Hepatocyte (in vitro differentiated cells): ENCODE measurements at places on chromosomes 2 and 18. TPM values are rescaled to one million over a fixed set of nuclear protein-coding genes. Genes with fewer than 3 reads are reported as not detected.
A peak's percentile ranks its signal among the peaks of the same experiment; 100 is the strongest.

DNA sequence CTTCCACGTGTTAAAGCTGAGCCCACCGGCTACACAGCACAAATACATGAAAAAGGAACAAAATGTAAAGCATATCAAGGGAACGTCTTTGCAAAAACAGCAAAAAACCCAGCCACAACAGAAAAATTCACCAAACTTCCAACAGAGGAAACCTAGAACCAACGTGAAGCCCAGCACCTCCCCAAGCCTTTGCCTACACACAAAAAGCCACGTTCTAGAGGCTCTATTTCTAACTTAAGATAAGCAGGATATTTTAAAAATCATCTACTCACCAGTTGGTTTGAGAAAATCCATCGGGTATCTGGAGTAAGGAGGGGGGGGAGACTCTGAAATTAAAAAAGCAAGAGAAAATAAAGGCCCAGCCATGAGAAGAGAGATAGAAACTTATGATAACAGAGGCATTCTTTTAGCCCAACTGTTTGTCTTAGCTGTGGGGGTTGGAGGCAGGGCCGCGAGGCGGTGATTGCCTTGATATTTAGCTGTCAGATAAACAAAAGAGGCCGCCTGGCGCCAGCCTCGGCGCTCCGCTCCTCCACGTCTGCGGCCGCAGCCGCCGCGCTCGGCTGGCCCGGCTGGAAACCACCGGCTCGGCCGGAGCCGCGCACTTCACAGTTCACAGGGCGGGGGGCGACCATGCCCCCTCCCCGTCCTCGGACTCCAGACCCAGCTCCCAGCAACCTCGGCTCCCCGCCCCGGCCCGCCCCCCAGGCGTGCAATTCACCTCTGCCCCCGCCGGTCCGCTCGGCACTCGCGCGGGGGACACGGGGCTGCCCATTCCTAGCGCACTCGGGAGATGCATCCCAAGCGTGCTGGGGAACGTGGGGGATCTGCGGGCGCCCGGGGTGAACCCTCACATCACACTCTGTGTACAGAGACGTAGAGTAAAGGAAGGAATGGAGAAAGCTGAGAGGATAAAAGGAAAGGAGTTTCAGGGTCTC is 2.4 kb downstream of the SMAD7 start:
- peak; percentile 85 for DNase-seq

Gene ZNF519
- 4.3 and 12.0 TPM in 2 replicates for total RNA-seq

Gene CFAP65
- 0.03 and 0.12 TPM in 2 replicates for total RNA-seq

GRCh38 chr2:223396993-223397392 is 205.2 kb downstream of the SCG2 start:
- no peak for DNase-seq

Gene DSC3
- 29.3 and 39.7 TPM in 2 replicates for total RNA-seq

- no peak for DNase-seq
These were observed 160.0 kb downstream of the TCF4 start for GRCh38 chr18:55427951-55428350.

DNA sequence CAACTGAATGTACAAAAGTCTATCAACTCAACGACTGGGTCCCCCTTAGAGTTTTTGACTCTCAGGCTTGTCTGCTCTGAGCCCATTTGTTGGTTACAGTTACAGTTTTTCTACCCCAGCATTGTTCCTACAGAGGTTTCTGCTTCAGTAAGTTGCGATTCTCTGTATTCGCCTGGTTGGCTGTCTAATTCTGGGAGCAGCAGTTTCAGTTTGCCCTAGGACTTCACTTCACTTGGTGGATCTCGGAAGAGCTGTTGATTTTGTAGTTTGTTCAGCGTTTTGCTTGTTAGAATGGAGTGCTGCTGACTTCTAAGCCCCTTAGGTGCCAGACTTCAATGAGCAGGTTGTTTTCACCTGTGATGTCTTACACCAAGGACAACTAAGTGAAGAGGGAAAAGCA is 296.5 kb upstream of the EPAS1 start:
- DNase-seq = no peak

DNA sequence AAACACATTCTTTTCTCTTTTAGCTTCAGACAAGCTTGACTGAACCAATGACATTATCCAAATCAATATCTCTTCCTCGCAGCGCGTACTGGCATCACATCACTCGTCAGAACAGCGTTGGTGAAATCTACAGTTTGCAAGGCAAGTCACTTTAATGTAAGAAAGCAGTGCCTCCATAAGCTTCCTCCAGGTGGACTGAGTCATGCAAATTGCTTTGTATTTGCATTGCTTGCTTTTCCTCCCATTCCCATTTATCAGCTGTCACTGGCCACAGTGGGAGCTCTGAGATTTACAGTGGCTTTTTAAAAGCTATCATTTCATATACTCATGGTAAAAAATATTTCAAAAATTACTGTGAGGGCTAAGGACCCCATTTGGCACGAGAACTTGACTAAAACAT is 189.9 kb downstream of the CD226 start:
- no peak for DNase-seq

Gene CRACDL
- 0.40 and 0.47 TPM in 2 replicates for total RNA-seq

- DNase-seq = no peak
These were observed 94.8 kb upstream of the HNRNPA3 start for GRCh38 chr2:177117755-177118154.

Gene GRHL1
- 10.0 and 10.9 TPM in 2 replicates for total RNA-seq

Gene RFX8
- total RNA-seq = not detected in 2 replicates

DNA sequence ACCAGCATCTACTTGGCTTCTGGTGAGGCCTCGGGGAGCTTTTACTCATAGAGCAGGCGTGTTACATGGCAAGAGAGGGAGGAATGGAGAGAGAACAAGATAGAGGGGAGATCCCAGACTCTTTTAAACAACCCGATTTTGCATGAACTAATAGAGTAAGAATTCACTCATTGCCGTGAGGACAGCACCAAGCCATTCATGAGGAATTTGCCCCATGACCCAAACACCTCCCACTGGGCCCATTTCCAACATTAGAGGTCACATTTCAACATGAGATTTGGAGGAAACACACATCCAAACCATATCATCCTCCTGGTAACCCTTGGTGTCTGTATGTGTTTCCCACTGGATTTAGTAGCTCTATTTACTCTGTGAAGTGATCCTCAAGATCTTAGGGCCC is 249.9 kb upstream of the SP5 start:
- no peak for DNase-seq

DNA sequence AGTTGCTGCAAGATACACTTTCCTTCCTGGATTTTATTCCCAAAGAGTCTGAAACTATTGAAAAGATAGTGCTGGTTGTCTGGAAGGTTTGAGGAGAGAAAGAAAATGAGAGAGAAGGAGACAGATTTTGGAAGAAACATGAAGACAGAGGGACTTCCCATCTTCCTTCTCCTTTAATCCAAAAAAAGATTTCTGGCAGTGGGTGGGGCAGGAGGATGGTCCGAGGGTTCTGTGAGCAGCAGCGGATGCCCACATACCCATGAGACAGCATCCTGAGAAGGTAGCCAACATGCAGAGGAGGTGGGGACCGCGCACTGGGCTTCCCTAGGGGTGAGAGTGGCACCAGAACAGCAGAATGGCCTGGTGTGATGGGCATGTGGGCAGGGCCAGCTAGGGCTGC is 84.6 kb downstream of the APOB start:
- no peak for DNase-seq

DNA sequence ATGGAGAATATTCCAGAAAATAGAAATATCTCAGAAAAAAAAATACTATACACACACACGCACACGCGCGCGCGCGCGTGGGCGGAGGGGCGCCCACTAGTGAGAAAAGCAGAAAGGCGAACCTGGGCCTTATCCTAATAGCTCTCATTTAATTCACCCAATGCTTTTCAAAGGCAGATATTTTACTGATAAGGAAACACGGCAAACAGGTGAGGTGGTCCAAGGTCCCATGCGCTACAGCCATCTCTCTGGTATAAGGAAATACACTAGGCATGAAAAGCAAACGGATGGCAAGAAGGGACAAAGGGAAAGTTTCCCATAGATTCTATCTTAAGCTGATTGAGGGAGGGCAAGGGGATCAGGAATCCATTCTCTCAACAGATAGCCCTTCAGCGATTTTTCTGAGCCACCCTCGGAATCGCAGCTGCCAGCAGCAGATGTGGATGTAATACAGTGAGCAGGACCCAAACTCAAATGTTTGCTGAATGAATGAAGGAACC is 136.7 kb downstream of the TMEM247 start:
- DNase-seq = peak; percentile 43

Gene LIMS4
- total RNA-seq = 0.90 and 3.0 TPM in 2 replicates

Gene DNAJC27
- total RNA-seq = 4.4 and 6.9 TPM in 2 replicates

DNA sequence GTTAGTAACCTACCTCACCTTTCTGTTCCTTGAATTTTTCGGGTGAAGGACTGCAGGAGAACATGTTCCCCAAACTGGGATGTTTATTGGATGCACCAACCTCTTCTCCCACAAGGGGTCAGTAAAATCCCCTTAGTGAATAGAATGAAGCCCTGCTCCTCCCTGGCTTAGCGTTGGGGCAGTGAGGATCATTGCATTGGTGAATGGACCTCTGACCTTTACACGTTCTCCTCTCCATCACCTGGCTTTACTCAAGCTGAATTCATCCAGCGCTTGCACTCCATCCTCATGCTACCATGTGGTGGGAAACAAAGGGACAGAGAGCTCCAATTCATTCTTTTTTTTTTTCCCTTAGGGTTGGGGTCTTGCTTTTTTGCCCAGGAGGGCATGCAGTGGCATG is 157.2 kb downstream of the MIB1 start:
- DNase-seq = peak; percentile 81

Gene SLC66A3
- 22.8 and 26.8 TPM in 2 replicates for total RNA-seq

DNA sequence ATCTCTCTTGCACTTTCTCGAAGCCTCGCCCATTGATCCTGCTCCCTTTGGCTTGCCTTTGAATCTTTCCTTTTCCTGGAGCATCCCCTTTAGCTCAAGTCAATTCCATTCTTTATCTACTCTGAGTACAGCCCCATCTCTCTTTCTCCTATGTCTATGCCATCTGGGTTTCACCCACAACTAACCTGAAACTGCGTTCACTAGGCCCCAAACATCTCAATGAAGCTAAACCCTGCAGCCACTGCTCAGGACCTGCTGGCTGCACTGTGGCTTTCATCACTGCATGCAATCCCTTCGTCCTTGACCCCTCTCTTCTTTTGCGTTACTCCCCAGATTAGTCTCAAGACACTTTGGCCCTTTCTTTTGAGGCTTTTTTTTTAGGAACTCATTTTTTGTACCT is 81.6 kb upstream of the CYRIA start:
- DNase-seq = no peak

DNA sequence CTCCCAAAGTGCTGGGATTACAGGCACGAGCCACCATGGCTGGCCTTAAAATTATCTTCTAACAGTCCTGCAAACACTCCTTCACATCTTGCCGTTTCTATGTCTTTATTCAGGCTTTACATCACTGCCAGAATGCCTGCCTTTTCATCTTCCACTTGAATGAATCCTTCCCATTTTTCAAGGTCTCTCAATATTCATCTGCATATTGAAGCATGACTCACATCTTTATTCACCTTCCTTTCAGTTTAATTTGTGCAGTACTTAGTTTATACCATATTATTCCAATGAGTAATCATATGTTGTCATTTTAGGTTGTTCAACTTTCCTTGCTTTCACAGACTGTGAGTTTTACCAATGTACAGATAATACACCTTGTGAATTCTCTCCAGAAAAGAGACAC is 510.1 kb upstream of the PIK3C3 start:
- no peak for DNase-seq

GRCh38 chr2:177518754-177519153 is 126.2 kb downstream of the AGPS start:
- DNase-seq = no peak

Gene RBKS
- total RNA-seq = 5.5 and 6.7 TPM in 2 replicates

GRCh38 chr2:121294881-121295840 is 10.2 kb upstream of the TFCP2L1 start:
- DNase-seq = no peak

Gene DAW1
- total RNA-seq = 0.23 and 0.68 TPM in 2 replicates

Gene BOD1L2
- 0.23 TPM in 1 of 2 replicates, not detected in the other for total RNA-seq

Gene GRB14
- 3.6 and 4.2 TPM in 2 replicates for total RNA-seq

Gene DUSP2
- total RNA-seq = 7.2 and 11.3 TPM in 2 replicates

DNA sequence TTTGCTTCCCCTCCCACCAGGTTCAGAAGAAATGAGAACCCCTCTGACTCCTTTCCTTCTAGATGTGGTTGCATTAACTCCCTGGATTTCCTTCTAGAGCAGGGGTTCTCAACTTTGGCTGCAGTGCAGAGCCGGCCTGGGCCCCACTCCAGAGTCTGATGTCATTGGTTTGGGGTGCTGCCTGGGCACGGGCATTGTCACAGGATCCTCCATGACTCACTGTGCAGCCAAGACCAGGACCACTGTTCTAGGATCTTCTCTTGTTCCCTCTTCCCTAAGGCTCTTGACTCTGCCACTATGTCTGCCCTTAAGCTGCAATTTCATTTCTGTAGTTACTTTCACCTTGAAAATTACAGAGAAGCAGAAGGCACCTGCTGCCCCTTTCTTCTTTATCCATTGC is 31.8 kb downstream of the TBC1D8 start:
- no peak for DNase-seq

- no peak for DNase-seq
These were observed 58.8 kb downstream of the NAB1 start for GRCh38 chr2:190707726-190708125.

DNA sequence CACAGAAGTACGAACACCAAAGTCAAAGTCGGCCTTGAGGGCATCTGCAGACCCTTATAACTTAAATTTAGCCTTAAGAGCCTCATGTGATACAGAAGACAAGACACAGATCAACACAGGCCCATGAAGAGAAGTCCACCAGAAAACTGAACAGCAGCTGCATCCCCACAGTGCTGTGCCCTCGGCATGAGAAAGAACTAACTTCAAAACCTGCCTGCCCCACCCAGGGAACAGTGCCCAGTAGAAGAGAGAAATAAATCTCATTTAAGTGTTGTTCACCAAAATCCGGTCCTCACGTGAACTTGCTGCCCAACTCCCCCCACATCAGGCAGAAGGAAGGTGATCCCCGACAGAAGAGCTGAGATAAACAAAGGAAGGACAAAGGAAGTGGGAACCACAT is 73.7 kb downstream of the PXDN start:
- DNase-seq = no peak

GRCh38 chr2:82819951-82820350 is 1639.1 kb downstream of the SUCLG1 start:
- no peak for DNase-seq

Gene SCN3A
- 13.2 and 14.5 TPM in 2 replicates for total RNA-seq

Gene ABCG8
- total RNA-seq = 4.5 and 4.7 TPM in 2 replicates

Gene C1QL2
- 3.7 and 4.9 TPM in 2 replicates for total RNA-seq

GRCh38 chr2:81196383-81196851 is 891.9 kb upstream of the LRRTM1 start:
- DNase-seq = no peak

Gene DPYSL5
- 0.48 and 0.63 TPM in 2 replicates for total RNA-seq
